Activated naive CD8-positive, alpha-beta T cell treated with anti-CD3 and anti-CD28 coated beads for 36 hours (primary cell): ENCODE measurements at places on chromosomes 1 and 21. TPM values are rescaled to one million over a fixed set of nuclear protein-coding genes. Genes with fewer than 3 reads are reported as not detected.

DNA sequence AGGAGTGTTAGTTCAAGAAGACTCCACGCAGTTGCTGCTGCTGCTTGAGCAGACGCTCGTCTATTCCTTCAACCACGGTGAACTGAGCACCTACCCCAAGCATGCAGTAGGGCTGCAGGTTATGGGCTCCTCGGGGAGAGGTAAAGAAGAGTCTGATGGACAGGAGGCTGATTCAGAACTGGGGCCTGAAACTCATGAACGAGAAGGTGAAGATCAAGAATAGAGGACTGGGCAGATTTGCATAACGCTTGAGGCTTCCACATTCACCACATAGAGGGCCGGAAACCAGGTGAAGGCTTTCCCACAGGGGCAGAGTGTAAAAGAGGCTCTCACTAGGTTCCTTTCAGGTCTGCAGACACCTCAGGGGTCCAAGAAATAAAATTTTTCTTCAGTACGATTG, 9.1 kb downstream of the ABCA4 start:
- no peaks in the 10 kb centered on the region for H3K4me1 ChIP-seq
- no peak for DNase-seq
- peaks cover 12% of the 10 kb centered on the region for H3K27me3 ChIP-seq

- no peak overlapping the region for H3K27ac ChIP-seq
- H3K27me3 ChIP-seq, result no peaks in the 10 kb centered on the region
- no peak for DNase-seq
- H3K4me3 ChIP-seq, result no peak overlapping the region
- no peaks in the 10 kb centered on the region for H3K4me1 ChIP-seq
Measured at GRCh38 chr1:188708795-188709535, 1768.7 kb downstream of the BRINP3 start.

ICOSLG gene
- total RNA-seq, result 0.92 TPM

GRCh38 chr1:157147906-157148700, 9.9 kb upstream of the ETV3 start:
- no peaks in the 10 kb centered on the region for H3K36me3 ChIP-seq
- H3K4me1 ChIP-seq, result peaks cover 8% of the 10 kb centered on the region
- no peak for DNase-seq
- no peak overlapping the region for H3K27ac ChIP-seq
- no peaks in the 10 kb centered on the region for H3K27me3 ChIP-seq

GRCh38 chr1:81703756-81704463, 96.8 kb upstream of the ADGRL2 start:
- no peak overlapping the region for H3K4me3 ChIP-seq
- DNase-seq, result no peak
- no peaks in the 10 kb centered on the region for H3K36me3 ChIP-seq
- H3K27ac ChIP-seq, result no peak overlapping the region

SPATA6 gene
- 3.0 TPM for total RNA-seq

GRIK1 gene
- total RNA-seq, result not detected

KRTAP19-1 gene
- not detected for total RNA-seq

ARHGEF11 gene
- total RNA-seq, result 3.3 TPM

DNA sequence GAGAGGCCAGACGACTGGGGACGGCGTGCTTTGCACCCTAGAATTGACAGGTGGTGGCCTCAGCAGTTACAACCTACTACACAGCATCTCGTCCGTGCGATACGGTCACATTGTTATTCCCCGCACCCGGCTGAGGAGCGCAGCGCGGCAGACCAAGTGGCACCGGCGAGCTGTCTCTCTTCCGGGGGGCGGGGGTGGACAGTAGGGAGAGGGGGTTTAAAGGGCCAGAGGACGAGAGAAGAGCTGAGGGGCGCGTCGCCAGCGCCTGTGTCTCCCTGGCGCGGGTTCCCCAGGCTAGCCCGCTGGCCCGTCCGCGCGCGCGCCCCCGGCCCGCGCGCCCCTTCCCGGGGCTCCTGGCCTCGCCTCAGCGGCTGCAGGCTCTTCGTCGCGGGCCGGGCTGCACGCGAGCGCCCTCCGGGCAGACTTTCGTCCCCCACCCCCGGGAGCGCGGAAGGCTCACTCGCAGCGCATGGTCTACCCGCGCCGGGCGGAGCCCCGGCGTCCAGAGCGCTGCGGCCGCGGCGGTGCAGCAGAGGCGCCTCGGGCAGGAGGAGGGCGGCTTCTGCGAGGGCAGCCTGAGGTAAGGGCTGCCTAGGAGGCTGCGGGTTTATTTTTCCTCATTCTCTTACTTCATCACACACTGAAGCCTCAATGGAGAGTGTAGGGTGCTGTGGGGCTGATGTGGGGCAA, at the start of gene PDE4B:
Gene PDE4B (plus strand): TSS at position 227 of the 690 bp plus-strand sequence.
- no peaks in the 10 kb centered on the region for H3K36me3 ChIP-seq
- H3K27ac ChIP-seq, result no peak within 1 kb of the TSS
- H3K4me3 ChIP-seq, result no peak within 1 kb of the TSS

- DNase-seq, result no peak
- H3K4me1 ChIP-seq, result peaks cover 13% of the 10 kb centered on the region
- no peak overlapping the region for H3K4me3 ChIP-seq
- H3K27me3 ChIP-seq, result no peaks in the 10 kb centered on the region
Measured at GRCh38 chr1:246647113-246647512, 77.1 kb upstream of the SCCPDH start.

TCP10L gene
- total RNA-seq, result 0.52 TPM

- no peak overlapping the region for H3K4me3 ChIP-seq
- peaks cover 7% of the 10 kb centered on the region for H3K36me3 ChIP-seq
- H3K27me3 ChIP-seq, result peaks cover 96% of the 10 kb centered on the region
- no peak overlapping the region for H3K27ac ChIP-seq
Measured at GRCh38 chr1:213984387-213985208, 3.2 kb upstream of the PROX1 start.

DNA sequence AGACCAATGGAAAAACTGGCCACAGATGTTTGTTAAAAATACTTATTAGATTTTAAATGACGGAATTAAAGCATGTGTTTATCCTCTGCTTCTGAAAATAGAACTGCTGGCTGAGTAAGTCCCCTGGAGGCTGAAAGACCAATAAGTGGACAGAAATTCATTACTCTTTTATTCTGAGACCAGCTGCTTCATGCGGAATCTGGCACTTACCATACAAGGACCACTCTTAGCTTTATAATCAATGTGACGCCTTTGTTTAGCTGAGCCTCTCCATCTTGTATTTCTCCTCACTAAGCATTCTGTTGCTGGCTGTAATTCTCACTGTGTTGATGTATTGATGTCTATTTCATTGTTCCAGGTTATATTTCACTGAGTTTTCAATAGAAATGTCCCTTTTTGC, 6.3 kb upstream of the EXO1 start:
- H3K27ac ChIP-seq, result no peak overlapping the region
- H3K36me3 ChIP-seq, result no peaks in the 10 kb centered on the region
- H3K4me1 ChIP-seq, result peaks cover 12% of the 10 kb centered on the region
- no peak overlapping the region for H3K4me3 ChIP-seq
- DNase-seq, result no peak
